ENCODE measurements at places on chromosomes 13 and 19. TPM values are rescaled to one million over a fixed set of nuclear protein-coding genes. Genes with fewer than 3 reads are reported as not detected.

DNA sequence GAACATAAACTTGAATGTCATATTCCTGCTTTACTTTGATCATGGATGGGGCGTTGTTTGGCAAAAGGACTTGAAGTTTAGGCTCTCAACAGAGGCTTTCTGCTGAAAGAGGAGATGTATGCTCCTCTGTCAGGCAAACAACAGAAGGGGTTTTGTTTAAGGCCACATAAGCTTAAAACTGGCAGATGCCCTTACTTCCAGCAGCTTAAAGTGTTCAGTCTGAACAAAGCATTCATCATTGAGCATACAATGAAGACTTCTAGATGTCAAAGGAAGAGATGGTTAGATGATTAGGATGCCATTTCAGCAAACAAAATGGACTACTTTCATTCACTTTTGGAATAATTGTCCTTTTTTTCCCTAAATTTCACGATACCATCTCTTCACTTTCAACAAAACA is 484.5 kb downstream of the SLITRK6 start:
- H3K36me3 ChIP-seq = no peaks in the 10 kb centered on the region
- no peak for DNase-seq
- H3K4me3 ChIP-seq = no peak overlapping the region
- H3K4me1 ChIP-seq = no peaks in the 10 kb centered on the region

DNA sequence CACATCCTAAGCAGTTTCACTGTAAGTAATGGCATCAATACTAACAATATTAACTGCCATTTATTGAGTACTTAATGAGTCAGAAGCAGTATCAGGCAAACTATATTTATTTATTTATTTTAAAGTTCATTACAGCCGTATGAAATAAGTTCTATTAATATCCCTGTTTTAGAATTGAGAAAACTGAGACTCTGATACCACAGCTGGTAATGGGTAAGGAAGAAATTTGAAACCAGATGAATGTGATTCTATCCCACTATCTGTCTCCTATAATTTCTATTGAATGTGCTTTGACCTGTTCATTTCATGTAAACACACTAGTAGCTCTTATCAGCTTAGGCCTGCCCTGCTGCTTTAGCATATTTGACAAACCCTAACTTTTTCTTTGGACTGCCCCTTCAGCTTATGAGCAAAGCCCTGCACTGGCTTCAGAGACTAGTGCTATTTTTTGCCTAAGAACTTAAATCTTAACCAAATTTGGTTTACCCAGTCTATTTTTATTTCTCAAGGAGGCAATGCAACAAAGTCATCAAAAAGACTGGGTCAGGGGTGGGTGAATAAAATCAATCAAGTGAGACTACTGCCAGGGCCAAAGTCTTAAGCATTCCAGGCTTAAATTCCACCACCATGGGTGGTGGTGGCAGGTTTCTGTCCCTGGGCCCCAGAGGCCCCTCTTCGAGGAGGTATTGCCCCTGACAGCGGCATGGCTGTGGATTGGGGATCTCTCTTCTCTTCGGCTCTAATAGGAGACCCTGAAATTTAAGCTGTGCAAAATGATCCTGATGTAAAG is 143.4 kb downstream of the DLEU7 start:
- H3K4me3 ChIP-seq = no peak overlapping the region
- no peaks in the 10 kb centered on the region for H3K27me3 ChIP-seq
- no peaks in the 10 kb centered on the region for H3K36me3 ChIP-seq
- DNase-seq = no peak
- H3K27ac ChIP-seq = no peak overlapping the region
- H3K4me1 ChIP-seq = peaks cover 6% of the 10 kb centered on the region

DNA sequence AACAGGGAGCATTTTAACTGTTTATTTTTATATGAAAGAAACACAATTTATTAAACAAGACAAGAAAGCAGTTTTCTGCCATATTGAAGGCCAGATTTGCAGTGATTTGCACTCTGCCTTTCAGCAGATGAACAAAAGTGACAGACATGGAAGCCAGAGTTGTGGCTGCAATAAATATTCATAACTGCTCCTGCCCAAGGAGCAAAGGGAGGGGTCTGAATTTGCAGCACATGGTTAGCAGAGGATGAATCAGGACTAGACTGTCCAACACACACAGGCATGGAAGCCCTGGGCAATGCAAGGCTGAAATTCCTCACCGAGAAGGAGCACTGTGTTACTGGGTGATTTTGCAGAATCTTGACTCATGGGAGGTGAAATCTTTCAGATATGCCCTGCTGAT is 418.2 kb downstream of the DCT start:
- no peak for DNase-seq
- peak overlapping the region; percentile 4 for H3K27ac ChIP-seq
- no peaks in the 10 kb centered on the region for H3K36me3 ChIP-seq
- no peak overlapping the region for H3K4me3 ChIP-seq
- H3K27me3 ChIP-seq = no peaks in the 10 kb centered on the region

- DNase-seq = no peak
- no peak overlapping the region for H3K4me3 ChIP-seq
- H3K27ac ChIP-seq = no peak overlapping the region
- no peaks in the 10 kb centered on the region for H3K4me1 ChIP-seq
- peaks cover 37% of the 10 kb centered on the region for H3K36me3 ChIP-seq
Measured at GRCh38 chr13:94400874-94401273, 78.6 kb downstream of the DCT start.

DNA sequence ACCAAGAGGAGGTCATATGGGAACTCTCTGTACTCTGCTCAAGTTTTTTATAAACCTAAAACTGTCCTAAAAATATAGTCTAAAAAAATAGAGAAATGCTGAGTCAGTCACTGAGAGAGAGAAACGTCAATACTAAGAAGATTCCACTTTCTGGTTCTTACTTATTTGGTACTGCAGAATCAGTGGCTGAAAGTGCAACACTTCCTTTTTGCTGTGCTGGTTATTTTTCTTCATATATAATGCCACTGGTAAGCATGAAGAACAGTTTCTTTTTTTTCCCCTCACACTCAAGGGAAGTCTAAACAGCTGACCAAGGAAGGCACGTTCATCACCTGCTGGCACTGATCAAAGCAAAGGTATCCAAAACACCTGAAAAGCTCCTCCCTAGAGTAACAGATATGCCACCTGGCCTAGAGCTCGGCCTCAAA is 44.3 kb upstream of the N4BP2L1 start:
- H3K4me1 ChIP-seq = peaks cover 7% of the 10 kb centered on the region
- H3K4me3 ChIP-seq = no peak overlapping the region
- no peak for DNase-seq
- H3K27me3 ChIP-seq = no peaks in the 10 kb centered on the region
- no peak overlapping the region for H3K27ac ChIP-seq

PRR19 gene
- 2.7 TPM for total RNA-seq

ZNF536 gene
- 0.14 TPM for total RNA-seq

SELENOV gene
- total RNA-seq = 8.7 TPM

ATXN8OS gene
- not detected for total RNA-seq

GRCh38 chr19:21947775-21948174 is 63.0 kb downstream of the ZNF208 start:
- H3K4me3 ChIP-seq = peak overlapping the region; percentile 55
- H3K36me3 ChIP-seq = no peaks in the 10 kb centered on the region

GRCh38 chr13:38518328-38518727 is 168.5 kb upstream of the FREM2 start:
- no peaks in the 10 kb centered on the region for H3K27me3 ChIP-seq
- no peaks in the 10 kb centered on the region for H3K36me3 ChIP-seq
- H3K27ac ChIP-seq = no peak overlapping the region
- no peak for DNase-seq

GRCh38 chr13:113471844-113472243 is 18.6 kb upstream of the ADPRHL1 start:
- DNase-seq = no peak
- H3K4me1 ChIP-seq = no peaks in the 10 kb centered on the region
- H3K4me3 ChIP-seq = no peak overlapping the region
- H3K27ac ChIP-seq = no peak overlapping the region
- peaks cover 54% of the 10 kb centered on the region for H3K36me3 ChIP-seq

GRCh38 chr13:32013181-32013580 is 18.4 kb upstream of the FRY start:
- no peaks in the 10 kb centered on the region for H3K36me3 ChIP-seq
- H3K4me1 ChIP-seq = peaks cover 2% of the 10 kb centered on the region
- no peak overlapping the region for H3K27ac ChIP-seq
- H3K27me3 ChIP-seq = peaks cover 35% of the 10 kb centered on the region
- H3K4me3 ChIP-seq = no peak overlapping the region
- no peak for DNase-seq

DNA sequence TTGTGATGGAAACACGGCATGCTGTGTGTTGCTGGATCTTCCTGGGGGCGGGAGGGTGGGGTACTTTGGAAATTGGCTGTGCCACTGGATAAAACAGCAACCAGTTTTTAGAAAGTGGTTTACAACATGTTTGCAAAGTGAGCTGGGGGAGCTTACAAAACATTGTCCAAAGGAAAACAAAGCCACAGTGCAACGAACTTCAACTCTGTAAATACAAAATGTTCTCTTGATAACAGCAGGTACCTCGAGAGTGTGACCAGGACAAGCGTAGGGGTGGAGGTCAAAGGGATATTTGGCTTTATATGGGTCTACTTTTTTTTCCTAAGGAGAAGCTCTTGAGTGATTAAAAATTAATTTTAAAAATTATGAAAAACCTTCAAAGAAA is 2.5 kb downstream of the IGSF23 start:
- DNase-seq = no peak
- H3K27me3 ChIP-seq = no peaks in the 10 kb centered on the region
- peaks cover 2% of the 10 kb centered on the region for H3K4me1 ChIP-seq
- H3K4me3 ChIP-seq = no peak overlapping the region

DNA sequence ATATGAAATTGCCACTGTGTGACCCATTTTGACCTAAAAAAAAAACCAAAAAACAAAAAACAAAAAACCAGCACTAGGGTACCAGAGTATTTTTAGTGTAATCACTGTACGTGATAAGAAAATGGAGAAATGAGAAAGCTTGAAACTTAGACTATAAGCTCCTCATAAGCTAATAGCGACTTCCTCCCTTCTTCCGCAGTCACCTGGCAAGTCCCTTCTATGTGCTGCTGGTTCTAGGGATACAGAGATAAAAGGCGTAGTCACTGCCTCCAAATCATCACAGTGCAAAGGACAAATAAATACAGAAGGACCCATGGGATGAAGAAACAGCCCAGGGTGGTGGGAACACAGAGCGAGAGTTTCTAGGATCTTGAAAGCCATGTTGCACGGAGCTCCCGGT is 190.3 kb downstream of the TM9SF2 start:
- H3K36me3 ChIP-seq = no peaks in the 10 kb centered on the region
- H3K4me3 ChIP-seq = no peak overlapping the region
- peak overlapping the region; percentile 21 for H3K27ac ChIP-seq
- peaks cover 27% of the 10 kb centered on the region for H3K4me1 ChIP-seq

- no peak overlapping the region for H3K27ac ChIP-seq
- DNase-seq = no peak
- no peaks in the 10 kb centered on the region for H3K27me3 ChIP-seq
- H3K4me3 ChIP-seq = no peak overlapping the region
- no peaks in the 10 kb centered on the region for H3K4me1 ChIP-seq
Measured at GRCh38 chr19:14315433-14315832, 65.8 kb upstream of the ADGRE5 start.

DNA sequence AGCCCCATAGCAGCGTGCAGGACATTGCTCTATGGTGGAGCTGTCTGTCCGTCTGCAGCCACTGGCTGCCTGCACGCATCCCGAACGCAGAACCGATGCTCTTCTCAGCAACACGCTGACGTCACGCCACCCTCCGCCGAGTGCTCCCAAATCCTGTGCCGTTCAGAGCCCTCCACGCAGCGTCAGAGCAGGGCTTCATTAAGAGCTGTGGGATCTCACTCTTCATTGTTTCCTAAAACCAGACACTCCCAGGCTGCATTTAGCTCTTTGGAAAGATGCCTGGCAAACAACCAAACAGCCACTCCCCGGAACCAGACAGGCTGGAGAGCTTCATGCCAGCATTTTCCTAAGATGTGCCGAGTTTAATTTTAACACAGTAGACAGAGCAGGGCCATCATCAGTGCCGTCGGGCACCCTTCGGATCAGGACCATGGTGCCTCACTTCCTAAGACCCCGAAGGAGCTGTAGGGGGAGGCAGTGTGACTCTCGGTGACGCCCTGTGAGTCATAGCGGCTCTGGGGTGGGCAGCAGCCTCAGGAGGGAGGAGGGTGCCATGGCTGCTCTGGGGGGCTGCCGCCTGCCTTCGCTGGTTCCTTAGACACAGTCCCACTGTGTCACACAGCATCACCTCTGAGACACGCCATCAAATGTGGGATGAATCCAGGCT is 131.5 kb upstream of the MCF2L start:
- H3K36me3 ChIP-seq = peaks cover 70% of the 10 kb centered on the region
- no peak overlapping the region for H3K4me3 ChIP-seq
- no peaks in the 10 kb centered on the region for H3K27me3 ChIP-seq

DNA sequence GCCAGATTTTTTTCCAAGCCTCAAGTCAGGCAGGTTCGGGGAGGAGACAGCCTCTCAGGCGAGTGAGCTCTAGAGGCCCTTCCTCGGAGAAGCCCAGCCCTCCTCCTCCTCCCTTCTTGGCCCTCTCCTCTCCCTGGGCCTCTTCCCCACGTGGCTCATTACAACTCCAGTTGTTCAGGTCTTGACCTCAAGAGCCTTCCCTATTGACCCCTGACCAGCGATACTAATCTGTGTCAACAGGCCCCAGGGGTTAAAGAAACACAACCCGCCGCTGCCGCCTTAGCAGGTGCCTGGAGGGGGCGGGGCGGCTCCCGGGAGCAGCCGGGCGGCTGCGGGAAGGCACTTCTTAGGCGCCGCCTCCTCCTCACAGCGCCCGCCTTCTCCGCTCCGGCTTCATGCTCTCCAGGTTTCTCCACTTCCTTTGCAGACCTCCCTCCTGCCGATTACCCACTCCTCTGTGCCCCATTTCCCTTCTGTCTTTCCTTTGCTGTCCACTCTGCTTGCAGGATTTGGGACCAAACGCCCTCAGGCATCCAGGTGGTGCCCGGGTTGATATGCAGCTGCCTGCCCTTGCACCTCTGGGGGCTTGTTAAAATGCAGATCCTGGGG is 51.0 kb downstream of the LYL1 start:
- peaks cover 91% of the 10 kb centered on the region for H3K27me3 ChIP-seq
- H3K27ac ChIP-seq = no peak overlapping the region
- H3K4me3 ChIP-seq = peak overlapping the region; percentile 1
- H3K36me3 ChIP-seq = no peaks in the 10 kb centered on the region

SLC25A41 gene
- total RNA-seq = not detected

GRCh38 chr13:56110751-56111150 is 1030.0 kb upstream of the PRR20A start:
- no peak overlapping the region for H3K27ac ChIP-seq
- H3K36me3 ChIP-seq = no peaks in the 10 kb centered on the region
- H3K27me3 ChIP-seq = no peaks in the 10 kb centered on the region
- no peaks in the 10 kb centered on the region for H3K4me1 ChIP-seq

- no peak overlapping the region for H3K27ac ChIP-seq
- H3K4me1 ChIP-seq = no peaks in the 10 kb centered on the region
- H3K27me3 ChIP-seq = no peaks in the 10 kb centered on the region
Measured at GRCh38 chr13:68745502-68745901, 1362.1 kb upstream of the ATXN8OS start.

DNA sequence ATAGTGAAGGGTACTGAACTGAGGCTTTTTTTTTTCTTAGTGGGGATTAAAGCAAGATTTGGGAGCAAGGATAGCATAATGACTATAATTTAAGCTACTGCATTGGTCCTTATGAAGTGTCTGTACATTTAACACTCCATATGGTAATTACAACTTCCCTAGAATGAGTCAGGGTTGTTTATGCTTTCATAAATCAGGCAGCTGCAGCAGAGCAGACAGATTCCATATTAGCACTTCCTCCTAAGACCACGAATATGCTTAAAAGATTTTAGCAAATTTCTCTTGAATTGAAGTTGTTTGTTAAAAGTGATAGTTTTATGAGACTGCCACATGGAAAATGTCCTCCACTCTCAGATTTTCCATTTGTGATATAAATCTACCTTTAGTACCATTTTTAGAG is 401.1 kb upstream of the SPRY2 start:
- H3K36me3 ChIP-seq = no peaks in the 10 kb centered on the region
- no peak overlapping the region for H3K27ac ChIP-seq
- no peaks in the 10 kb centered on the region for H3K27me3 ChIP-seq
- no peaks in the 10 kb centered on the region for H3K4me1 ChIP-seq
- DNase-seq = no peak

Measured in endodermal cell (in vitro differentiated cells).